ENCODE measurements at places on chromosomes 3 and 15.

DNA sequence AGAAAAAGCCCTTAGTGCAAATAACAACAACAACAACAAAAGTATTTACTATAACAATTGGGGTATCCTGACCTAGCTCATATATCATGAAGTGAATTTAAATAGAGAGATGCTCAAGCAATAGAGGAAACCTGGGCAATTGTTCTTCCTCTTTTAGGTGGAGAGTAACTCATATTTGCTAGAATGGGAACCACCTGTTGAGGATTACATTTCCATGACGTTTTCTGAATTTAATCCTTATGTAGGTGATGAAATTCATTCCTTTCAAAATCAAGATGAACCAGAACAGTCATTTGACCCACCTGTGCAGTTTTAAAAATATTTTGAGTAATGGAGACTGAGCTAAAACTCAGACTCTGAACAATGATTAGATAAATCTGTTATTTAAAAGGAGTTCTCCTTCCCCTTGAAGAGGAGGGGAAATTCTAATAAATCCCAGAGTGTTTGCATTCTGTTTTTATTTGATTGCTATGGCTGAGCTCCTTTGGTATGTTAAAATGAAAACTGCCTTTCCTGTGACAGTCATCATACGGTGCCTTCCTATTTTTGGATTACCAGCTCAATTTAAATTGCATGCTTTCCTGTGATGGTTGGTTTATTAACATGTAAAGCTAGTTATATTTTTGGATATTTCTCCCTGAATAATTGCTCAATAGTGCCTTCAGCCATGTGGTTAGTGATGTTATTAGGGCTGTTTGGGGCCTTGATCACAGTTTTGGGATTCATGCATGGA is 24.3 kb downstream of the VPS8 start:
- no peak for DNase-seq

- no peak for DNase-seq
Measured at GRCh38 chr3:121958801-121959200, 63.2 kb downstream of the ILDR1 start.

- DNase-seq = no peak
Measured at GRCh38 chr15:66796343-66796742, 94.3 kb downstream of the SMAD6 start.

DNA sequence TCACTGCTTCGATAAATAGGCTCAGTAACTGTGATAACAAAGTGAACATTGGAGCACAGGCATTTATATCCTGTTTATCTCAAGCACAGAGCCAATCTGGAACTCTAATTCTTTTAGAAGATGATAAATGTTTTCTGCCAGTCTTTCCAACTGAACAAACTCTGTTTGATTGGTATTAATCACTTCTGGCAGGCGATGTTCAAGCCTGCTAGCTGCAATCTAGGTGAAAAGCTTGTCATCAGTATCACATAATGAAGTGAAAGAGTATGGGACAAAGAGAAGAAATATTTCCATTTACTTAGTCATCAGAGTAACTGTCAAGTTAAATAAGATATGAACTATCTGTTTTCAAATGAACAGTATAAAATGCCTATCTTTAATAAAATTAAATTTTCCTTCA is 577.3 kb downstream of the VGLL3 start:
- no peak for DNase-seq

DNA sequence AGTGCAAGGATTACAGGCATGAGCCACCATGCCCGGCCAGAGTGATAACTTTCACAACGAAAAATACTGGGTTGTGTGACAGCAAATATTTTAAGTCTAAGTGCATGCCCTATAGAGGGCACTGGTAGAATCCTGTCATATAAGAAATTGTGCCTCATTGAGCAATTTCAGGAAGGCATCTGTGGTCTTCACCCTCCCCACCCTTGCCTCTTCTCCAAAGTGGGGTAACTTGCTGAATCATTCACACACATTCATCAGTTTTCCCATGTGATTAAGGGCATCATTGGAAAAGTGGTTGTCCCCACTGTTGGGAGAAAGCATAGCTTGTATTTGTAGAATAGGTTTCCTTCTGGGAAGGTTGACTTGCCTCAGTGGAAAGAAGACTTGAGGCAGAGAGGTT is 9.2 kb downstream of the MITF start:
- no peak for DNase-seq

Data from posterior cingulate gyrus (tissue), 11 donors.